ENCODE measurements at places on chromosomes 5 and 9.

DNA sequence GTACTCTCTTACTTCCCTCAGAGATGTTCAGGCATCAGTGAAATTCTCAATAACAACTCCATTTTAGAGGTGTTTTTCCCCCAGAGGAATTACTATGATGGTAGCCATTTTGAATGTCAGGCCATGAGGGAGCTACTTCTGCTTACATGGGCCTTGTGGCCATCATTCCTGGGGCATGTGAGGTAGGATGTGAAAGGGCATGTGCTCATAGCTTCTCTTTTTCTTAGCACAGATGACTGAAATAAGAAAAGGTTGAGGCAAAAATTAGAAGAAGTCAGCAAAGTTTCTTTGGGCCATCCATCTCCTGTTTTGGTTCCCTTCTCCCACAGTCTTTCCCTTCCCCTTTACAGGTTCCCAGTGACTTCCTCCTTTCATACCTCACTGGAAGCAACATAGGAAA lies 68.8 kb downstream of the FEM1C start:
- ATAC-seq = no peak

DNA sequence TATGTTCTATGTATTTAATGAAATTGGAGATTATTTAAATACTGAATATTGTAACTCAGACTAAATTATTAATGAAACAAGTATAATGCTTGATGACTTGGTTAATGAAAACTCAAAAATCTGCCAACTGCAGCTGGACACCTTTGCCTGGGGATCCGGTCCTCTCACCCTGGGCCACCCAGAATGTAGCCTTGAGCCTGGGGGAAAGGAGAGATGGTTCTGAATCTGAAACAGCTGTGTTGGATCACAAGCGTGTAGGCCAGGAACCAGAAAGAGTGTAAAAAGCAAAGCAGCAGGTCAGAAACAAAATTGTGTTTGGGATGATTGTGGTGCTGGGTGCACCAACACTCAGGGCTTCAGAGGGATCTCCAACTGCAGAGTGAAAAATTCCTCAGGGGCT lies 38.5 kb downstream of the ADAMTS16 start:
- no peak for ATAC-seq

DNA sequence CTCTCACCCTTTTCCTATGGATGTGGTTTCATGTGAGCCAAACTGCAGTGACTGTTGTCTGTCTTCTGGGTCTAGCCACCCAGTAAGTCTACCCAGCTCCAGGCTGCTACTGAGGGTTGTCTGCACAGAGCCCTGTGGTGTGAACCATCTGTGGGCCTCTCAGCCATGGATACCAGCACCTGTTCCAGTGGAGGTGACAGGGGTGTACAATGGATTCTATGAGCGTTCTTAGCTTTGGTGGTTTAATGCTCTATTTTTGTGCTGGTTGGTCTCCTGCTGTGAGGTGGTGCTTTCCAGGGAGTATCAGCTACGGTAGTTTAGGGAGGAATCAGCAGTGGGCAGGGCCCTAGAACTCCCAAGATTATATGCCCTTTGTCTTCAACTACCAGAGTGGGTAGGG lies 186.7 kb downstream of the NR2F1-AS1 start:
- no peak for ATAC-seq

DNA sequence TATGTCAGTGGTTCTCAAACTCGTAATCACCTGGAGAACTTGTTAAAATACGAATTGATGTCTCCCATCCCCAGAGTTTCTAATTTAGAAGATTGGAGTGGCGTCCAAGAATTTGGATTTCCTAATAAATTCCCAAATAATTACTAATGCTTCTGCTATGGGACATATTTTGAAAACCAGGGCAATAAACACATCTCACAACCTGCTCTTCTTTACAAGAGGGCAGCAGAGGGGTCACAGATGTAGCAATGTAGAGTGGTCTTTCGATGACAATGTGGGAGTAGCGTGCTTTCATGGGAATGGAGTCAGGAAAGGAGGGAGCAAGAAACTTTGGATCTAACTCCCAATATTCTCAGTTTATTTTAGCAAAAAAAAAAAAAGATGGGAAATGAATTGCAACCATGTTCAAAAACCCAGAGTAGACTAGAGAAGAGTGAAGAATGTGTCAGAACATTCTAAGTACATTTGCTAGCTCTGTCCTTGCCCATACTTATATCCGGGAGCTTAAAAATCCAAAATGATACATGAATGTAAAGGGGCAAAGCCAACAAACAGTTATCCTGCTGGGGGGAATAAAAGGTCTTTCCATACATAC lies 33.8 kb upstream of the ALDH1A1 start:
- no peak for ATAC-seq

GRCh38 chr9:136928591-136928990 lies 15.9 kb downstream of the FBXW5 start:
- ATAC-seq = peak; percentile 13

- ATAC-seq = peak; percentile 96
These were observed 26.3 kb downstream of the SLC25A25 start for GRCh38 chr9:128094166-128094949.

GRCh38 chr9:20662156-20662555 lies 21.9 kb upstream of the FOCAD start:
- ATAC-seq = no peak

GRCh38 chr5:106167766-106168165 lies 1503.0 kb downstream of the EFNA5 start:
- no peak for ATAC-seq

GRCh38 chr9:93958121-93958818 lies 3.1 kb upstream of the BARX1 start:
- ATAC-seq = peak; percentile 34

DNA sequence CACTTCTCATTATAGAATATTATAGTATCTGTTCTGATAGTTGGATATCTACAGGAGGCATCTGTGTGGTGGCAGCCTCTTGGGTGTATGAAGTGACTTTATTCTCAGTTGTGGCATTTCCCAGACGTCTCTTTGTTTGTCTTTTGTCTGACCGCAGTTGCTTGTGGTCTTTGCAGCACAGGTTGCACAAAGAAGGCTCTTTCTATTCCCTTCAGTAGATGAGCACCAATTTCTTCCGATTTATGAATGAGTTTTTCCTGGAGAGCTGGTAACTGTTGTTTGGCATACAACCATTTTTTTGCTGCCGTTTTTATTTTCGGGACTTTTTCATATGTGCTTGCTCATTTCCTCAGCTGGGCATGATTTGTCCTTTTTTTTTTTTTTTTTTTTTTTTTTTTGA lies 56.4 kb upstream of the MYO10 start:
- ATAC-seq = peak; percentile 48

DNA sequence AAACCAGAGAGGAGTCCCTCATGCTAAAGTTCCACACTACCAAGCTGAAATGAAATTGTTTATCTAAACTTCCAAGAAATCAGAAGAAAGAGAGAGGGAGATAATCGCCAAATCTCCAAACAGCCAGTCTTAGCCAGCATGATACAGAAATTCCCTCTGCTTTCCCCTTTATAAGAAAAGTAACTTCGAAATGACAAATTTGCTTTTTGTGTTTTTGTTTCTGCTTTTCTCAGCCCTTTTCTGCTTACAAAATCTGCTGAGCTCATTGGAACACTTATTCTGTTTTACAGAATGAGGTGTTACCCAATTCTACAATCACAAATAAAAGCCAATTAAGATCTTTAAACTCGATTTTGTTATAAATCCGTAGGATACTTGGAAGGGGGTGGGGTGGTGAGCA lies 72.9 kb downstream of the SFXN1 start:
- ATAC-seq = no peak

DNA sequence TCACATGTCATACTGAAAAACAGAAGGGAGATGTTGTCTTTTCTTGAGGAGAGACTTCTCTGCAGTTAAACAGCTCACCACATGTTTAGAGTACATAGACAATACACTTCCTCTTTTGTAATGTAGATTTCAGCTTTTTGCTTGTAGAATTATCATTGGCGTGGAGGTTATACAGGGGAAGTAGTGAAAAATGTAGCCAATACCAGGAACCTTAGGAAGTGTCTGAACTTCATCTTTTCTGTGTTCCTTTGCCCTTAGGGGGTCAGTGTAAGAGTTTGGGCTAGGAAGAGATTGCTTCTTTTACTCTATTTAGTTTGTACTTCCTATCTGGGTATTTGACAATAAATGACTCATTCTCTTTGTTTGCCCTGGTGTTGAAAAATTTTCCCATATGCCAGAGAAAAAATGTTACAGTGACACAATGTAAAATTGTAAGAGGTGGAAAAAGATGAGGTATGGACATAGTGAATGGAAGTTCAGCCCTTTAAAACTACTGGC lies 21.0 kb upstream of the CDKN2B start:
- no peak for ATAC-seq

GRCh38 chr9:115525111-115526058 lies 407.4 kb upstream of the TNC start:
- ATAC-seq = peak; percentile 28

DNA sequence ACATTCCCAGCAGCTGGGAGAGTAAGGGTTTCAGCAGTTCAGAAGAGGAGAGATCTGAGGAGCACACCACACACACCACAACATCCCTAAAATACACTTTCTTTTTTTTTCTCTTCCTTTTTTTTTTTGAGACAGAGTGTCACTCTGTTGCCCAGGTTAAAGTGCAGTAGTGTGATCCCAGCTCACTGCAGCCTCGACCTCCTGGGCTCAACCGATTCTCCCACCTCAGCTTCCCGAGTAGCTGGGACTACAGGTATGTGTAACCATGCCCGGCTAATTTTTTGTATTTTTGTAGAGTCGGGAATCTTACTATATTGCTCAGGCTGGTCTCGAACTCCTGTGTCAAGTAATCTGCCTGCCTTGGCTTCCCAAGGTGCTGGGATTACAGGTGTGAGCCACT lies 9.7 kb upstream of the UBAP1 start:
- ATAC-seq = no peak

GRCh38 chr5:15968993-15969392 lies 210.6 kb downstream of the MARCHF11 start:
- ATAC-seq = no peak

DNA sequence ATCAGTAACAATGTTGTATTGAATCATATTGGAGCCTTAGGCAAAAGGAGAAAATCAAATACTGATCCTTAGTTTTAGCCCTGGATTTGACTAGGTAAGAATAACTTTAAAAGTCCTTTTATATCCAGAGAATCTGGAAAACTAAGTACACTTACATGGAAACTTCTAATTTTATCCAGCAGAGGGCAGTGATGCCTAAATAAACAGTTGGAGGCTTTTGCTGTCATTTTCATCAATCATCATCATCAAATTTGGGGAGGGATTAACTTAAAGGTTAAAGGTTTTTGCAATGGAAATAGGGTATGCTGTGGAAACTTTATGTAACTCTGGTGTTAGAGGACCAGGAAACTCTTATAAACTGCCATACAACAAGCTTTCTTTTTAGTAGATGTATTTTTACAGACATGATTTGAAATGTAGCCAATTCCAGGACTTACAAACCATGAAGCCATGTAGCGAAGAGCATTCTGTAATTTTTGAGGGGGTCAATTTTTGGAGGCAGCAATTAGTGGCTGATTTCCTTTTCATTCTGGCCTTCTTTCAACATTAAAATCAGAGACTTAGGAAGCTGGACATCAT lies 112.7 kb downstream of the OSTF1 start:
- peak; percentile 29 for ATAC-seq

DNA sequence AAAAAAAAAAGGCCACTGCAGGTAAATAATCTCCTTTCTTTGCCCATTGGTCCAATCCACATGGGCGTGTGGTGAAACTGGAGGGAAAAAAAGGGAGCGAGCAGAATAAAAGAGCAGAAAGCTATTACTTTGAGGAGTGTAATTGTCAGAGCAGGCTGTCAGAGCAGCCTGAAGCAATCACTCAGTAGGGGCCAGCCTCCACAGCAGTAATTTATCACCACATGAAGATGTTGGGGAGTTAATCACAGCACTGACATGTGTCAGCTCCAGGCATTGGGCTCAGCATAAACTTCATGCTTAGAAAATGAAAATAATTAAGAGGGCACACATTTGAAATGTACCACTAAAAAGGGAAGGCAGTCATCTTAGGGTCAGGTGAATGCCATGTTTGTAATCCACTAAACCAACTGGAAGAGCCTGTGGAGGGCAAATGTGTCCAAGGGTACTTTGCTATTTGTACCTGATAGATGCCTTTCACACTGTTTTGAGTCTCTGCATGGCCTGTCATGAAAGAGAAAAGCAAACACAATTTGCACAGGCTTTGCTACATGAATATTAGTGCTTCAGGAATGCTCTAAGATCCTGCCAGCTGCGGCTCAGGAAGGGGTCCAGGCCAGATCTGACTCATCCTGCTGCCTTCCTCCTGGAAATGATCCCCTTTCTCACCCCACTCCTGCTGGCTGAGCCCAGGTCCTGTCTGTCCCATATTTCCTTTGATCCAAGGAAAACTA lies 2.9 kb upstream of the PTGER4 start:
- no peak for ATAC-seq

DNA sequence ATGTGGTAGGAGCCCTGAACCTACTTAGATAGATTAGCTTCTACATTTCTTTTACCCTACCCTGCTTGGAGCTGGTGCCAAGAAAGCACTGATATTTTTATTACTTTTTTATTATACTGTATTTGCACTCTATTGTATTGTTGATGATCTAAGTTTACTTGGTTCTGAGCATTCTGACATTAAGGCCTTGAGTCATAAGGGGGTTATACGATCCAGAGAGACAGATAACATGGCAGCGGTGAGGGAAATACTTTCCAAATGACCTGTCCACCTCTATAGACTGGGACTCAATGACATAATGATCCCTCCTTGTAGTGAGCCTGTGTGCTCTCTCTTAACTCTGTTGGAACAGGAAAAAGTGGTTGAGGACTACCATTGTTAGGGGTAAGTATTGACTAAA lies 176.3 kb downstream of the MAN2A1 start:
- ATAC-seq = no peak

DNA sequence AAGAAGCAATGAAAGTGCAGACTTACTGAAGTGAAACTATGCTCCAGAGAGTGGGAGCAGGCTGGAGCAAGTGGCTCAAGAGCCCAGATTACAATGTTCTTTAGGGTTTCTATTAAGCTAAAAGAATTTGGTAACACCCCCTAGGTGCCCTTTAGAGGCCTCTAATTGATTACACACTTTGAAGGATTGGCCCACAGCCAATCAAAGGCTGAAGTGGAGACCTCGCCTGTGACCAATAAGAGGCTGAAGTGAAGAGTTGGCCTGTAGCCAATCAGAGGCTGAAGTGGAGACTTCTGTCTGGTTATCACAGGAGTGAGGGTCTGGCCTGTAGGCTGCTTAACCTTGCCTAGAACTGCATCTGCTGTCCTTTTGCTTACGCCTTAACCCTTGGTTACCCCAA lies 46.7 kb upstream of the SPATA31C2 start:
- no peak for ATAC-seq

DNA sequence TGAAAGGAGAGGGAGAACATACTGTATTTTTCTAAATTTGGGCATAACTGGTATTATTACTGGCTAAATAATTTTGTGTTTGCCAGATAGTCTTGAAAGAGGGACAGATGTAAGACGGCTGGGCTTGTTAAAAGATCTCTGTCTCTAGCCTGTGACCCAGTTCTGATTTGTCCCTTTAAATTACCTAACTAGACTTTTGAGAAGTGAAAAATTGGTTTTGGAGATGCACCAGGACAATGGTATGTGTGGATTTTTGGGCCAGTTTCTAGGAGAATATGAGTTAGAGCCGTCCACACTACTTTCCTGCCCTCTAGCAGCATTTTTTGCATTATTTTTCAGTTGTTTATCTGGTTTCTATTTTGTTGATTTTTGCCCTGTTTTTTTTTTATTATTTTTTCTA lies 33.5 kb downstream of the LNPEP start:
- ATAC-seq = no peak
